ENCODE measurements at places on chromosomes 6 and 20. TPM values are rescaled to one million over a fixed set of nuclear protein-coding genes. Genes with fewer than 3 reads are reported as not detected.
A peak's percentile ranks its signal among the peaks of the same experiment; 100 is the strongest.

Gene TUBB2B
- polyA plus RNA-seq: not detected

Gene MUC21
- polyA plus RNA-seq: not detected

Gene OTOR
- not detected for polyA plus RNA-seq

Gene TAF8
- 23.3 TPM for polyA plus RNA-seq

Gene LGSN
- not detected for polyA plus RNA-seq

GRCh38 chr6:15405129-15406068 is 159.5 kb downstream of the JARID2 start:
- no peak for DNase-seq

GRCh38 chr20:10639077-10639736 is 34.6 kb downstream of the JAG1 start:
- DNase-seq: no peak

- no peak for DNase-seq
These were observed 103.0 kb upstream of the RREB1 start for GRCh38 chr6:7004581-7005297.

- DNase-seq: no peak
These were observed 23.7 kb upstream of the FUCA2 start for GRCh38 chr6:143535189-143535614.

- DNase-seq: peak; percentile 6
These were observed 143.5 kb downstream of the ZFP64 start for GRCh38 chr20:52047811-52048764.

DNA sequence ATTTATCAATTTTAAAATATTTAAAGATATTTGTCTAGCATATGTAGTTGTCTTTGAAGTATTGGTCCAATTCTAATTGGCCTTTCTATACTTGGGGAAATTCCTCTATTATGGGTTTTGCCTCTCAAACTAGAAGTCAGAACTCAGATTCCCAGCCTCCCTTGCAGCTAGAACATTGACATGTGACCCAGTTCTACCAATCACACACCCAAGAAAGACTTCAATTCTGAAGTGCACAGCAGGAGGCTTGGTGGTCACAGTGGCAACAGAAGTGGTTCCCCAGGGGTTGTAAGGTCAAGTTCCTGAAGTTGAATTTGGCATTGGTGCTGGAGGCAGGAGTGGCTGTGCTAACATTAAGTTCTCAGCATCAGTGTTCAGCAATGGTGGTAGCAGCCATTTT is 14.8 kb upstream of the FKBP5 start:
- DNase-seq: no peak

GRCh38 chr6:53032849-53033248 is 32.4 kb upstream of the FBXO9 start:
- no peak for DNase-seq

DNA sequence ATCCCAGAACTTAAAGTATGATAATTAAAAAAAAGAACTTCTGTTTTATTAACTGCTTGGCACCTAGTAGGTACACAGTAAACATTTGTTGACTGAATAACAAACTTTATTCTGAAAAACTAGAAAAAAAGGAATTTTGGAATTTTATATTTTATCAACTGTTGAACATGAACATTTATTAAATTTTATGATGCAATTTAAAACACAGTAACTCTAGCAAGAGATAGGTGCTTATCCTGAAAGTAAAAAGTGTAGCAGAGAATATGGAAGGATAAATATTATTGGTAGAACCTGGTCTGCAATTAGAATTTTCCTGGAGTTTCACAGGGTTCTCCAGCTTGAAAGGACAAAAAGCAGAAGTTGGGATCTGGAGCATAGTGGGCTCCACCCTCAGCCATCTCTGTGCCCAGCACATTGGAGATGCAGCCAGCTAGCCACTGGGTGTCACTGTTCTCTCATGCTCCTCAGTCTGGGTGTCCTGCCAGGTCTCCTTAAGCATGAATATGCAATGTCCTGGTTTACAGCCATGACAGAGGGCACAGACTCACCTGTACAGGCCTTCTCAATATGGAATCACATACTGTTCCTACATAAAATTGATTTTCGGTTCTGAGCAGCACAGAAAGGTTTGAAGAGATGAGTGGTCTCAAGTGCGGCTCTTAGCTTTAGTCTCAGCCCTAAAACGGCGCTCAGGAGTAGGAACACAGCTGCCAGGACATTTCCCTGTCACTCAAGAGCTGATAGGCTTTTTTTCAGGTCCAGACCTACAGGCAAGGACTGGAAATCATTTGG is 31.7 kb upstream of the IL20RA start:
- peak; percentile 45 for DNase-seq

All from naive thymus-derived CD4-positive, alpha-beta T cell (primary cell).